ENCODE measurements at places on chromosomes 13 and 19.

- H3K4me1 ChIP-seq: no peaks in the 10 kb centered on the region
- no peak for DNase-seq
- H3K27ac ChIP-seq: no peak overlapping the region
- no peaks in the 10 kb centered on the region for H3K36me3 ChIP-seq
- no peaks in the 10 kb centered on the region for H3K27me3 ChIP-seq
These were observed 274.7 kb downstream of the FGF14 start for GRCh38 chr13:102127153-102127552.

DNA sequence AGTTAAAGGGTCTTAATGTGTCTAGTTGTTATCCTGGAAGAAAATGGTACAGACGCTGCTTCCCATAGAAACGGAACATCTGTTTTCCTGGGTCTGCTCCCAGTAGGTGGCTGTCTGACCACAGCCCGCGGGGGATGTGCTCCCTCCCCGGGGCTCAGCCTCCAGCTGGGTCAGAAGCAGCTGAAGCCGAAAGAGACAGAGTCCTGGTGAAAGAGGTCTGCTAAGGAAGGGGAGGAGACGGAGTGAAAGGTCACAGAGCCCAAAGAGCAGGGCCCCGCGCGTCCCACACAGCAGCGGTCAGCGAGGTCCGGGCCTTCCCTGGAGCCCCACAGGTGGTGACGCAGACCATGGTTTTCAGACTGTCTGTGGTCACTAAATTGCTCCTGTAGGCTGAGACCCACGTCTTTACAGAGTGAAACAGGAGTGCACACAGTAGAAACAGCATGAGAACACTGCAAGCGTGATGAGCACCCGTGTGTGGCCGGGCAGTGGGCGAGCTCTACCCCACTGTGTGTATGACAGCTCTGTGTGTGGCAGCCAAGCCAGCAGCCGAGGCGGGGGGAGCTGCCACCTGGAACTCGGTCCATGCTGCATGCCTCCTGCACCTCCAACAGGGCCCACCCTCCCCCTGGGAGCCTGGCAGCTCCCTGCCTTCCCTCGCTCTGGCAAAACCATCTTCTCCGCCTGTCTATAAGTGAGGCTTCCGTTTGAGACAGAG, 52.0 kb upstream of the C13orf46 start:
- H3K4me3 ChIP-seq: no peak overlapping the region
- peak; percentile 63 for DNase-seq
- no peaks in the 10 kb centered on the region for H3K27me3 ChIP-seq
- no peak overlapping the region for H3K27ac ChIP-seq

DNA sequence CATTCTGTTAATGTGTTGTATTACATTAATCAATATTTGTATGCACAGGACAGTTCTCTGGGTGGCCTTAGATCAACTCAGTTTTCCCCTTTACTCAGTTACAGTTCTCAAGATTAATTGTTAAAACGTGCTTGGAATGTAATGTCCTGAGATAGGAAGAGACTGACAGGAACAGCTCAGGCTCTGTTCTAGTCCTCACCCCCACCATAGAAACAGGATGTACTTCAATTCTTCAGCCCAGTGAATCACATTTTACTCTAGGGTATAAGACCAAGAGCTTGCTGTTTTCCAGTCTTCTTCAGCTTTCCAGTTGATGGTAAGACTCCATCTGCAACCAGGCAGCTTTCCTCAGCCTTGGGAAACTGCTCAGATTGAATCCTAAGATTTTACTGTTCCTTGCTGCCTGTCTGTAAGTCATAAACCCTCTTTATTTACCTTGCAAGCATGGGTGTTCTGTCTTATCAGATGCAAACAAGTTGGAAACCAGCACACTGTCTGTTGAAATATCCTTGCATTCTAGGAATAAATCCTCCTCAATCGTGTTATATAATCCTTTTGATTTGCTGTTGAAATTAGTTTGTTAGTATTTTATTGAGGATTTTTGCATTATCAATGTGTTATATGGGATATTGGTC, 836.9 kb upstream of the PCDH9 start:
- H3K36me3 ChIP-seq: no peaks in the 10 kb centered on the region
- no peaks in the 10 kb centered on the region for H3K27me3 ChIP-seq
- no peak overlapping the region for H3K27ac ChIP-seq
- H3K4me3 ChIP-seq: no peak overlapping the region
- DNase-seq: no peak

- H3K27ac ChIP-seq: peak overlapping the region; percentile 84
- H3K4me1 ChIP-seq: peaks cover 46% of the 10 kb centered on the region
- DNase-seq: no peak
- H3K27me3 ChIP-seq: peaks cover 56% of the 10 kb centered on the region
- H3K36me3 ChIP-seq: no peaks in the 10 kb centered on the region
- peak overlapping the region; percentile 82 for H3K4me3 ChIP-seq
These were observed 2.4 kb downstream of the FOSB start for GRCh38 chr19:45469945-45470761.

- H3K4me3 ChIP-seq: peak overlapping the region; percentile 75
- no peak overlapping the region for H3K27ac ChIP-seq
- peaks cover 43% of the 10 kb centered on the region for H3K36me3 ChIP-seq
These were observed 1.1 kb downstream of the PPP6R1 start for GRCh38 chr19:55257461-55258420.

GRCh38 chr19:47609906-47610894, 1.3 kb downstream of the BICRA start:
- no peaks in the 10 kb centered on the region for H3K27me3 ChIP-seq
- peak overlapping the region; percentile 94 for H3K27ac ChIP-seq
- H3K36me3 ChIP-seq: peaks cover 14% of the 10 kb centered on the region
- peak overlapping the region; percentile 78 for H3K4me3 ChIP-seq
- H3K4me1 ChIP-seq: peaks cover 48% of the 10 kb centered on the region

- no peaks in the 10 kb centered on the region for H3K36me3 ChIP-seq
- H3K4me3 ChIP-seq: no peak overlapping the region
- no peak overlapping the region for H3K27ac ChIP-seq
- no peaks in the 10 kb centered on the region for H3K4me1 ChIP-seq
- no peaks in the 10 kb centered on the region for H3K27me3 ChIP-seq
- DNase-seq: no peak
These were observed 3.0 kb downstream of the CD209 start for GRCh38 chr19:7744199-7744786.

DNA sequence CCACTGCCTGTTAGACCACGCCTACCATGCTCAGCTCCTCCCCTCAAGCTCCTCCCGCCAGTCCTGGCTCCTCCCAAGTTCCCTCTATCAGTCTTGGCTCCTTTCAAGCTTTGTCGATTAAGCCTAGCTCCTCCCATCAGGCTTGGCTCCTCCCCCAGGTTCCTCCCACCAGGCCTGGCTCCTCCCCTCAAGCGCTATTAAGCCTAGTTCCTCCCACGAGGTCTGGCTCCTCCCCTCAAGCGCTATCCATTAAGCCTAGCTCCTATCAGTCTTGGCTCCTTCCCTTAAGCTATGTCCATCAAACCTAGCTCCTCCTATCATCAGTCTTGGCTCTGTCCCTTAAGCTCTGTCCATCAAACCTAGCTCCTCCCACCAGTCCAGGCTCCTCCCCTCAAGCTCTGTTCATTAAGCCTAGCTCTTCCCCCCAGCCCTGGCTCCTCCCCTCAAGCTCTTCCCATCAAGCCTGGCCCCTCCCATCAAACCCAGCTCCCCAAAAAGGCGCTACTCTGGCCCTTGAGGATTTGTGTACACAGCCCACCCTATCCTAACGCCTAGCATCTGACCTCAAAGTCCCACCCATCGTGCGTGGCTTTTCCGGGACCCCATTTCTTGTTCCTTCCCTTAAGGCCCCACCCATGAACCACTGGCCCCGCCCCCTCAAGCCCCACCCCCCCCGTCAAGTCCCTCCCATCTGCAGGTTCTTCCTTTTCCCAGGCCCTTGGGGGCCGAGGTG, 10.0 kb downstream of the CAMSAP3 start:
- no peak overlapping the region for H3K4me3 ChIP-seq
- no peak for DNase-seq

- H3K27ac ChIP-seq: no peak overlapping the region
- no peaks in the 10 kb centered on the region for H3K4me1 ChIP-seq
- H3K36me3 ChIP-seq: no peaks in the 10 kb centered on the region
- no peak overlapping the region for H3K4me3 ChIP-seq
- DNase-seq: no peak
These were observed 3.2 kb upstream of the METTL21C start for GRCh38 chr13:102697929-102698648.

GRCh38 chr13:108933061-108933460, 303.6 kb downstream of the MYO16 start:
- no peaks in the 10 kb centered on the region for H3K4me1 ChIP-seq
- H3K27ac ChIP-seq: no peak overlapping the region
- no peaks in the 10 kb centered on the region for H3K27me3 ChIP-seq

DNA sequence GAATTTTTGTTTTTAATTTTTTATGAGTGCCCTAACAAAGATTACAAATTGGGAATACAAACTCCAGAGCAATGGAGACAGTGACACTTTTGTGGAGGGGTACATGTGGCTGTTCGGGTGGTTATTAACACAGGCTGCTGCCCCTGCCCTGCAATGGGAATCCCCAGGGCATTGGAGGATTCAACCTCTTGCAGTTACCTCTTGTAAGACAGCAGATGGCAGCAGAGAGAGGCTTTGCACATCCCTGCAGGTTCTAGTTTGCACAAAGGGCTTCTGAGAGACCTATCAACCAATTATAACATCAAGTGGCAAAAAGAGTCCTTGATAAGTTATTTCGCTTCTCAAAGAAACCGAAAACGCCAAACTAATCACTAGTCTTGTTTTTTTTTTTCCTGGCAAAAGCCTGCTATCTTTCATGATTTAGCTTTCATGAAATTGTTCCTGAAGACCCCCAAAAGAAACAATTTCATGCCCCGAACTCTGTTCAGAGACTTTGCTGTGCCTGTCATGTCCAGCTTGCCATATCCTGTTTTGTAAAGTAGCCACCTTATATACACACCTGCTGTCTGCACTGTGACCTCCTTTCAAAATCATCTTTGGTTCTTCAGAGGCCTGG, 10.4 kb downstream of the GJB2 start:
- H3K27ac ChIP-seq: no peak overlapping the region
- H3K4me1 ChIP-seq: peaks cover 6% of the 10 kb centered on the region
- H3K4me3 ChIP-seq: no peak overlapping the region
- no peaks in the 10 kb centered on the region for H3K36me3 ChIP-seq
- DNase-seq: peak; percentile 66

- no peaks in the 10 kb centered on the region for H3K27me3 ChIP-seq
- H3K4me1 ChIP-seq: peaks cover 4% of the 10 kb centered on the region
- H3K27ac ChIP-seq: no peak overlapping the region
- DNase-seq: no peak
- peaks cover 3% of the 10 kb centered on the region for H3K36me3 ChIP-seq
These were observed 158.8 kb downstream of the RGCC start for GRCh38 chr13:41616151-41616550.

DNA sequence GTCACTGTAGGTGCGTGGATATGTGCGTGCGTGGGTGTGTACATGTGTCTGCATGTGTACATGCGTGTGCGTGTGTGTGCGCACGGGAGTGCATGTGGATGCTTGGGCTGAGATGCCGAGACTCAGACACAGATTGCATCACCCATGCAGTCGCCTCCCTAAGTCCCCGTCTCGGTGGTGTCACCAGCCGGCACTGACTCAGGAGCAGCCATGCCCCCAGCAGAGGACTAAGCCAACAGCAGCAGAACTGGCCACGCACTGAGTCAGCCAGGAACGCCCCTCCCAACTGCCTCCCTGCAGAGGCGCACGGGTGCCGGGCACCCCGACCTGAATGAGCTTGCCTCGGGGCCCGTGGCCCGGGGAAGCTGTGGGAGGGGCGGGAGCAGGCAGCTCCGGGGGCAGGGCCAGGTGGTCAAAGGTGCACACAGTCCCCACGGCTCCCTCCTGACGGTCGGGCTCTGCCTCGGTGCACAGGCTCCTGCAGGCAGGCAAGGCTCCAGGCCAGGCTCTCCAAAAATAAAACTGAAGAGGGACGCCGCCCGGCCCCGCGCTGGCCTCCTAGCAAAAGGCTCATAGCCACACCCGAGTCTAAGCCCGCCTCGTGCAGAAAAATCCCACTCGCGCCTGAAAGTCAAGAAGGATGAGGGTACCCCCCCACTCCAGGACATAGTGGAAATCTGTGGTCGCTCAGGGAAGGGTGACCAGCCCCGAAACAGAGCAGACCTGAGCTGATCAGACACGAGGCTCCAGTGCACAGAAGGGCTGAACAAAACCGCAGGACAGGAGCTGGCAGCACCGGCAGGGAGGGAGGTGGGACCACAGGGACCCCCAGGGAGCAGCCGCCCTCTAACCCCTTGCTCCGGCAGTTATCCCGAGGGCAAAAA, 49.2 kb downstream of the GADD45B start:
- peaks cover 10% of the 10 kb centered on the region for H3K36me3 ChIP-seq
- no peak overlapping the region for H3K27ac ChIP-seq
- H3K4me3 ChIP-seq: no peak overlapping the region
- no peaks in the 10 kb centered on the region for H3K27me3 ChIP-seq
- H3K4me1 ChIP-seq: peaks cover 19% of the 10 kb centered on the region

DNA sequence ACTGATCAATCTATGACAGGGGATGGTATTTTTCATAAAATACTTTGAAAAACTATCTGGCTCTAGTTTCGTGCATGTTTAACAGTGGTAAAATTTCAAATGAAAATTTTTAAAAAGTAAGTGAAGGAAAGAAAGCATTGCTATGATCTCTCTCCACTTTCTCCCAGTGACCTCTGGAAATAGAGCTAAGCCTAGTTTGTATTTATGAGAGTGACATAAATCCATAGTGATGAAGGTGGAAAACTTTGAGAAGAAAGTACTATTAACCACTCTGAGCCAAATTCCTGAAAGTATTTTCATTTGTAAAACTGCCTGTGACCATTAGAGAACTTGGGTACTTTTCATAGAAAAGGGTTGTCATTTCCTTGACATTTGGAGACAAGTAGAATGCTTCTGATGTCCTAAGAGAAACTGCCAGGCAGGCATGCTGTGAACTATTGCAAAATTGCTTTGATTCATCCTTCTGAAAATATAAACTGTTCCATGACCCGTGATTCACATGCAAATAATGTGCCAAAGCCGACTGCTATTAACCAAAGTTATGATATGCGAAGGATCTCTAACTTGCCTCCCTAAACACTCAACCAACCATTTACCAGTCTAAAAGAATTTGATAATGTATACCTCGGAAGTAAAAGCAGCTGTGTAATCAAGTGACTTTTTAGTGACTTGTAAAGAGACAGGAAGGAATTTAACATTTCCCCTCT, 133.2 kb downstream of the VWA8 start:
- no peak for DNase-seq
- H3K4me1 ChIP-seq: no peaks in the 10 kb centered on the region
- no peak overlapping the region for H3K4me3 ChIP-seq
- no peak overlapping the region for H3K27ac ChIP-seq
- H3K27me3 ChIP-seq: no peaks in the 10 kb centered on the region

GRCh38 chr13:33865945-33866344, 48.0 kb downstream of the RFC3 start:
- no peak for DNase-seq
- no peaks in the 10 kb centered on the region for H3K36me3 ChIP-seq
- H3K27me3 ChIP-seq: no peaks in the 10 kb centered on the region
- H3K4me3 ChIP-seq: no peak overlapping the region
- H3K4me1 ChIP-seq: no peaks in the 10 kb centered on the region
- no peak overlapping the region for H3K27ac ChIP-seq

GRCh38 chr13:26051657-26052311, at the start of gene SHISA2:
Gene SHISA2, minus strand, starts transcription at chr13:26052016. Its CDS starts 1,041 bp downstream, at chr13:26050975.
- H3K4me3 ChIP-seq: peak within 1 kb of the TSS; percentile 37
- H3K36me3 ChIP-seq: no peaks in the 10 kb centered on the region
- H3K27ac ChIP-seq: no peak within 1 kb of the TSS
- peak; percentile 90 for DNase-seq
- H3K4me1 ChIP-seq: peaks cover 24% of the 10 kb centered on the region

GRCh38 chr19:42277821-42278451, 8.9 kb downstream of the CIC start:
- peak overlapping the region; percentile 98 for H3K27ac ChIP-seq
- no peak overlapping the region for H3K4me3 ChIP-seq
- no peaks in the 10 kb centered on the region for H3K27me3 ChIP-seq
- peaks cover 58% of the 10 kb centered on the region for H3K36me3 ChIP-seq
- peaks cover 81% of the 10 kb centered on the region for H3K4me1 ChIP-seq
- no peak for DNase-seq

All from spinal cord (tissue), 10 donors.